G401 (cell line): ENCODE measurements at places on chromosomes 3 and 15. TPM values are rescaled to one million over a fixed set of nuclear protein-coding genes. Genes with fewer than 3 reads are reported as not detected.

DNA sequence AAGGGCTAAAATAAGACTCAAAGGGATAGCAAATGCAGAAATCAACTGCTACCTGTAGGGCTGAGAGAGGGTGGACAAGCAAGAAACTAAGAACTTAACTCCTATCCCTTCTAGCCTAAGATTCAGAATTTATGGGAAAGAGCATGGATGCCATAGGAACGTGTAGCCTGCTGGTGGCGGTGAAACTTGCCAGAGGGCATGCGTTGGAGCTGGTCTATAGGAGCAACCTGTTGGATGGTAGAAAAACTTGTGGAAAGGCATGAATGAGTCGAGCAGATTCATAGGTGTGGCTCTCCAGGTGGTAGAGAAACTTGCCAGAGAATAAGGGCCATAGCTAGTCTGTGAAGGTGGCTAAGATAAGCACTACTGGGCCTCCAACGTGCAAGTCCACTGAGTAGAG, 137.2 kb downstream of the DOCK3 start:
- DNase-seq = no peak

DNA sequence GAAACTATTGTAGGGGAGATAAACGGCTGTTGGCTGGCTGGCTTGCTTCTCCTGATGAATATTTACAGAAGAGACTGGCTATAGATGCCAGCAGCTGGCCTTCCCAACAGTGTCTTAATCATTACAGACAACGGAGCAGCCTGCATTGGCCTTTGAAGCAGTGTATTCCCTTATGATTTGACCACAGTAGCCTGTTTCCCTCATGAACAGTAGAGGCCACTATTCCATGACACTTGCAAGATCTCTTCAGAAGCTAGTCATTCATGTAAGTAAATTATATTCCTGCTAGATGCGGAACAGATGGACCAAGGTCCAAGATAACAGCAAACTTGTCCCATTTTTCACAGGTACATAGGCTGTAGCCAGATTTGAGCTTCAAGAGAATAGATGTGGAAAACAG, 47.3 kb downstream of the TMCO5A start:
- DNase-seq = peak; percentile 37

GRCh38 chr3:153284282-153284938, 122.4 kb downstream of the RAP2B start:
- no peak for DNase-seq

DNA sequence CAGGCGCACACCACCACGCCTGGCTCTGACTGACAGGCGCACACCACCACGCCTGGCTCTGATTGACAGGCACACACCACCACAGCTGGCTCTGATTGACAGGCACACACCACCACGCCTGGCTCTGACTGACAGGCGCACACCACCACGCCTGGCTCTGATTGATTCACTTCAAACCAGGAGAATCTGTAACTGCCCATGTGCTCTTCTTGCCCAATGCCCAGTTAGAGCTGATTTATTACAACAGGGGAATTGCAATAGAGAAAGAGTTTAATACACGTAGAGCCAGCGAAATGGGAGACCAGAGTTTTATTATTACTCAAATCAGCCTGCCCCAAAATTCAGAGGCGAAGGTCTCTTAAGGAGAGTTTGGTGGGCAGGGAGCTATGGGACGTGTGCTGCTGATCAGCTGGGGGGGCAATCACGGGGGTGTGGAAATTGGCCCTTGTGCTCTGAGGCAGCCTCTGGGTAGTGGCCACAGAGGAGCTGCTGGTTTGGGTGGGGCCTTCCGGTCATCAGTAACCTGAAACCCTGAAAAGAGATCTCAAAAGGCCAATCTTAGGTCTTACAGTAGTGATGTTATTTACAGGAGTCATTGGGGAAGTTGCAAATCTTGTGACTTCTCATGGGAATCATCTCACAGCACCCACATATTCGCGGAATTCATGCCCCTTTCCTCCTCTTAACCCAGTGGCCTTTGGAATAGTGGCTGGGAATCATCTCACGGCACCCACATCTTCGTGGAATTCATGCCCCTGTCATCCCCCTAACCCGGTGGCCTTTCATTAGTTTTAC, 63.8 kb upstream of the TFRC start:
- no peak for DNase-seq

DNA sequence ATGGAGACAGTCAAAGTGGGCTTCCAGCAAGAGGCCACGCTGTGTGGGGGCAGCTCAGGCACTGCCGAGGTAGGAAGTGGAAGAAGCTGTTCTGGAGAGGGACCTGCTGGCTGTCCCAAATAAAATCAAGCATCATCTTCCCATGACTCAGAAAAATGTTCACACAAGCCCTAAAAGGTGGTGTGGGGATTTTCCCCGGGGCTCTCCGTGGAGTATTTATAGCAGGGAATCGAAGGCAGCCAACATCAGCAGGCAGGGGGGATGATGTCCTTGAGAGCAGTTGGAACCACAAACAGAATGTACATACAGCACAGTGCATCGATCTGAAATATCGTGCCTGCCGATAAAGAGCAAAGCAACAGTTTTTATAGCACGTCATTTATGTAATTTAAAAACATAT, 27.6 kb downstream of the PRR23E start:
- DNase-seq = no peak

- peak; percentile 9 for DNase-seq
Measured at GRCh38 chr3:71380096-71380495, 203.4 kb downstream of the FOXP1 start.

DNA sequence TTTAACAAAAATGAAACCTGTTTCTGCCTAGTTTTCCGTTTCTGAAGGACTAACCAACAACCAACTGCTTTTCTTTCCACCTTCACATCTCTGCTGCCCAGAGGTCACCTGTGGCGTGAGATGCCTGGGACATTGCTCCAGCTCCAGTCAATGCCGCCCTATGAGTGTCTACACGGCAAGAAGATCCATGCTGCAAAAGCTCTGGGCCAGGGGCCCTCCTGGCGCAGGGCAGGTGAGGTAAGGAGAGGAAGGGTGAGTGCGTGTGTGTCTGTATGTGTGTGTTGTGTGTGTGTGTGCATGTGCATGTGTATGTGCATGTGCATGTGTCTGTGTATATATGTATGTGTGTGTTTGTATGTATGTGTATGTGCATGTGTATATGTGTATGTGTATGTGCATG, 131.4 kb downstream of the NSMCE3 start:
- no peak for DNase-seq

GRCh38 chr3:184674626-184675025, 37.2 kb downstream of the MAGEF1 start:
- no peak for DNase-seq

DNA sequence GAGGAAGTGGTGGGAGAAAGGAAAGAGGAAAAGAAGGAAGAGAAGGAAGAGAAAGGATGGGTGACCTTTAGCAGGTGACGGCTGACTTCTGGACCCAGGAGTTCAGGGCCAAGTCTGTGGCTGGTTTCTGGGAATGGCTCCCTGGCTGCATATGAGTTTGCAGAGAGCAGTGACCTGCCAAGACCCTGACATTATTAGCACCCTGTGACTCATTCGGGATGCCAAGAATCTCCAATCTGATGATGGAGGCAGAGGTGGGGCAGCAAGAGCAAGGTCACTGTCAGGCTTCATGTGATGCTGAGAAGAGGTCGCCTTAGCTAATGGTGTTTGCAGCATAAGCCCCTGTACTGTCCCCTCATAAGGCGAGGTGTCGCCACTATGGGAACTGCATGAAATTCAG, 42.6 kb downstream of the MYZAP start:
- no peak for DNase-seq

DNA sequence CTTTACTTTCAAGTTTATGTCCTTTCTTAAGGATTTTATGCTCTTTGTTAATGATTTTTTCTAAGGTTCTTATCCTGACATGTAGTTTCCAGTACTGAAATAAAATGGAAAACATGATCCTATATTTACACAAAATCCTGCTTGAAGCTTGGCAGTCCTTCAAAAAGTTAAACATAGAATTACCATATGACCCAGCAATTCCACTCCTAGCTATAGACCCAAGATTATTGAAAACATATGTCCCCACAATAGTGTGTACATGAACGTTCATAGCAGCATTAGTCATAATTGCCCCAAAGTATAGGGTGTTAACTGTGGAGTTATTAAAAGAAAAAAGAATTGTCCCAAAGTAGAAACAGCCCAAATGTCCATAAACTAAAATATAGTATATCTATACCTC, 33.2 kb downstream of the ITGB5 start:
- no peak for DNase-seq

- DNase-seq = no peak
Measured at GRCh38 chr15:46946953-46947352, 770.4 kb upstream of the SEMA6D start.

- DNase-seq = no peak
Measured at GRCh38 chr3:89685731-89686130, 578.3 kb downstream of the EPHA3 start.

- DNase-seq = no peak
Measured at GRCh38 chr15:81029414-81030300, 28.9 kb downstream of the TLNRD1 start.

DNA sequence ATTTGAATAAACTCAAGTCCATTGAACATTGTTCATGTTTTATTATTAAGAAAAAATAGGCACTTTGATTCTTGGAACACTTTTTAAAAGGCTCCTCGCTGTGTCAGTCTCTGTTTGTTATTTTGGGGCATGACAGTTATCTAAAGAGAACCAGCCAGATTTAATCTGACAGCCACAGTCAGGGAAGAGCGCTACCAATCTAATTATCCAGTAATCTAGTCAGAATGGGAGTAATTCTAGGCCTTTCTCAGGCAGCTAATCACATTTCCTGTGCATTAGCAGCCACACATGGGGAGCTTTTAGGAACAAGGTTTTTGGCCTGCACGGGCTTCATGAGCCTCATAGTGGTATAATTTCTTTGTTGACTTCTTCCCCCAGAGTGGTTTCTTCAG, 362.2 kb downstream of the RBMS3 start:
- no peak for DNase-seq

DNA sequence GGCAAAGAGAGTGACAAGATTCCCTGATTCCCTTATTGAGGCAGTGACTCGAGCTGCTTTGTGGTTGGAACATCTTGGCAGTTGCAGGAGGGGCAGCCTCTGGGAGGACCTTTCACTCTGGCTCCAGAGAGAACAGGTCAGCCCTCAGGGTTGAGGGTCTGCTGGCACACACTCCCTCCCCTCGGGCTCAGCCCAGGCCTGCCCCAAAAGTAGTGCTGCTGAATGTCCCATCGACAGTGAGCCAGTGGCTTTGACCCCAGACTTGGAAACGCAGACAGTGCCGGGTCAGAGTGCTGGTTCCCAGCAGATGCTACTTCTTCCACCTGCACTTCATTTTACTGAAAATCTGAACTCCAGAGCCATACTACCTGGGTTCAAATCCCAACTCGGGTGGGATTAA, 25.6 kb upstream of the ATP2B2 start:
- DNase-seq = no peak

- no peak for DNase-seq
Measured at GRCh38 chr15:63195569-63196015, 6.2 kb downstream of the RAB8B start.

DNA sequence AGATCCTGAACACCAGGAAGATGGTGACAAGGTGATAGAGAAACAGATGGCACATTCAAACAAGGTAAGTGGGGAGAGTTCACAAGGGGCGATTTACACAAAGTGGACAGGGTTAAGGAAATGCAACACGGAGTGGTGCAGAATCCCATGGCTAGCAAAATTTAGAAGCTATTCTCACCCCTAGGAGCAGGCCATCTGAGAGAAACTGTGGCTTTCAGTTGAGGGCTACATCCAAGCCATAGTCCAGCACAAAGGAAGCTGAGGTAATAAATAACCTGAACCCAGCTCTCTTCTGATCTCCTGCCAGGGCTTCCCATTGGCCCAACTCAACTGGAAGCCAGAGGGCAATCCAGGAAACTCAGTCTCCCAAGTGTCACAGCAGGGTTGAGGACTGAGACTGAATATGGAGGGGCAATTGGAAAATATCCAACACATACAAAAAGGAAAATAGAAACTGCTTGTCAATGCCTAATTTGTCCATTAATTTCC, 1.2 kb upstream of the ZNF445 start:
- peak; percentile 2 for DNase-seq

- no peak for DNase-seq
Measured at GRCh38 chr3:79157191-79157590, 610.6 kb downstream of the ROBO1 start.

GRCh38 chr3:111715911-111716523, 120.9 kb upstream of the ZBED2 start:
- DNase-seq = peak; percentile 12

GRCh38 chr3:76958861-76959260, 81.0 kb upstream of the ROBO2 start:
- DNase-seq = no peak

DNA sequence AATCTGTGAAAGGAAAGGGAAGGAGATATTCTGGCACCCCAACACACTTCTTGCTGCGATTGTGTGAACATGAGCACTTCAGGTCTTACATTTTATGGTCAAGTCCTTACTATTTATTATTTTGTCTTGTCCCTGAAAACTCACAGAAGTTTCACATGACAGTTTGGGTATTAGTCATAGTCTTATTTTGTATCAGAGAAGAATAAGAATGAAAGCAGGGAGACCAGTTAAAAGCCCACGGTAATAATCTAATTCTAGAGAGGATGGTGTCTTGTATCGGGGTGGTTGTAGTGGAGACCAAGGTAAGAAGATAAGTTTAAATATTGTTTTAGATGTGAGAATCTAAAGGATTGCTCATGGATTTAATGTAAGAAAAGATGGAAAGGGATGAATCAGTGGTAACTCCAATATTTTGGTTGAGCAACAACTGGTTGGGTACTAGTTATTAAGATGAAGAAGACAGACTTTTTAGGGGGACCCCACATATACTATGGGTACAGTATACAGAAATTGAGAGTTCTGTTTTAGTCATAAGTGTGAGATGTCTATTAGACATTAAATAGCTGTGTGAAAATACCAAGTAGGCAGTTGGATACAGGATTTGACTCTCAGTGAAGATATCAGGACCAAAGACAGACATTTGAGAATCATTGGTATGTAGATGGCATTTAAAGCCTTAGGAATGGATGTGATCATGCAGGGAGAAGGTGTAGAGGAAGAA, 227.6 kb downstream of the MFSD1 start:
- no peak for DNase-seq

The DUT gene
- total RNA-seq = 159 and 182 TPM in 2 replicates

The GPR15 gene
- not detected in 2 replicates for total RNA-seq

The MON1A gene
- total RNA-seq = 12.1 TPM in 2 replicates

The PPP1R14D gene
- not detected in 2 replicates for total RNA-seq

The CORO2B gene
- total RNA-seq = 1.0 TPM in 1 of 2 replicates, not detected in the other

The GOLGA8T gene
- not detected in 2 replicates for total RNA-seq

The SYNPR gene
- total RNA-seq = not detected in 2 replicates

The NECTIN3 gene
- not detected in 2 replicates for total RNA-seq

The LSG1 gene
- total RNA-seq = 38.4 and 39.1 TPM in 2 replicates

The CDV3 gene
- 92.7 and 143 TPM in 2 replicates for total RNA-seq

The MYL3 gene
- 5.8 and 7.4 TPM in 2 replicates for total RNA-seq
